ENCODE measurements at places on chromosomes 5 and 9.

- no peak for DNase-seq
Measured at GRCh38 chr5:139014726-139015125, 139.6 kb upstream of the LRRTM2 start.

- DNase-seq: peak; percentile 30
Measured at GRCh38 chr5:131224387-131225201, 39.3 kb upstream of the CDC42SE2 start.

DNA sequence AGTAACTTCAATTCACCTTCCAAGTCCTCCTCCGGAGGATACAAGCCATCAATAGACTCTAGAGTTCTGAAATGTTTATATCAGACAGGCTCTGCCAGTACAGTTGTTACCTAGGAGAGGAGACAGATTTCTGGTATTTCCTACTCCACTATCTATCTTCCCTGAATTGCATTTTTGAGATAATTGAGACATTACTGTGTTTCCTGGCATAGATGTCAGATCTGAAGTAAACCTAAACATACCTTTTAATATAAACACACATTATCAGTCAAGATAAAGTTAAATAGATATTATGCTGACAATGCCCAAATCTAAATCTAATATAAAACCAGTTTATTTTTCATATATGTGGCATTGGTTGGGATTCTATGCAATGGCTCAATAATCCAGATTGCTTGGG is 8.2 kb upstream of the TYRP1 start:
- DNase-seq: no peak

DNA sequence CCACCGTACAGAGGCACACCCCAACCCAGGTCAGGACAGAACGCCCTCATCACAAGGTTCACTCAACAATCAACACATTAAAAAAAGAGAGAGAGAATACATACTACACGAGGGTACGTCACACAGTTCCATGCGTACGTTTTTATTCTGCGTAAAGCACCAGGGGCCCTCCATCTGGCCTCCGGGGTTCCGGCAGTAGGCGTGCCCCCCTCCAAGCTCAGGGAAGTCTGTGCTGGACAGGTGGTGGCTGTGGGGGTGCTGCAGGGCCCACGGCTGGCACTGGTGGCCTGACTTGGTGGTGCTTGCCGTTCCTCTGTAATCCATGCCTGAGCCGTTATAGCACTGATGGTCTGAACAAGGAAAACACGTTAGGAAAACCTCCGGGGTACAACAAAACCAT is 219.2 kb downstream of the ROR2 start:
- no peak for DNase-seq

DNA sequence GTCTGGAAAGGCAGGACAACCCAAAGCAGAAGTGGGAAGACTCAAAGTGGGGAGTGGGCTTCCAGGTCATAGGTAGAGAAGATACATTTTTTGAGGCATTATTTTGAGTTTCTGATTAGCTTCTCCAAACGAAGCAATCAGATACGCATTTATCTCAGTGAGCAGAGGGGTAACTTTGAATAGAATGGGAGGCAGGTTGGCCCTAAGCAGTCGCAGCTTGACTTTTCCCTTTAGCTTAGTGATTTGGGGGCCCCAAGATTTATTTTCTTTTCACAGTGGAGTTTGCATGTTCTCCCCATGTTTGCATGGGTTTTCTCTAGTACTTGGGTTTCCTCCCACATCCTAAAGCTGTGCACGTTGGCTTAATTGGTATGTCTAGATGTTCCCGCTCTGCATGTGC is 401.9 kb downstream of the ARRDC3 start:
- DNase-seq: no peak

DNA sequence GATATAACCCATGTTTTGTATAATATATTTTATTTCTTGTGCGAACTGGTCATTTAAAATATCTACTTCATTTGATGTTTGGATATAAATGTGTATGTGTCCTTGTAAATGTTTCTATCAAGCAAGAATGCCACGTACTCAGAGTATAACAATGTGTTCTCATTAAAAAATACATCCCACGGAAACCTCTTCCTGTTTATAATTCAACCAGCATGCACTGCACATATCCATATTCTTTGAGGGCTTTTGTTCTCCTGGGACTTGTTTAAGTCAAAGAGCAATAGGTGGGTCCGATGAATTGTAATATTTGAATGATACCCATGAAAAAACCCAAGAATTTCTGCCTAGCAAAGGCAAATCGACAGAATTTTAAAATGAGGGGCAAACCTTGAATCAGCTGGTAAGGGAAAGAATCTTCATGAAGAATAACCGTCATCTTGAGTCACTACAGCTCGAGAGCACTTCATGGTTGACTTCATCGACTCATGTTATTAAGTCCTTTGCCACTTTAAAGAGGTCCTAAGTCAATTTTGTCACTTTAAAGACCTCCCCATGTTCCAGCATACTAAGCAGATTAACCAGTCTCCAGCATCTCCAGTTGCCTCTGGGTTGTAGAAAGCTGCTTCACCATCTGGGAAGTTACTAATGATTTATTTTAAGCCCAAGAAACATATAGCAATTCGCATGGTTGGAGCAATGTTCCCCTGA is 80.6 kb downstream of the NPR3 start:
- DNase-seq: no peak

GRCh38 chr5:95731571-95732554 is 727 bp downstream of the RHOBTB3 start:
- DNase-seq: peak; percentile 47

- no peak for DNase-seq
Measured at GRCh38 chr9:9747787-9748186, 865.0 kb downstream of the PTPRD start.

- DNase-seq: no peak
Measured at GRCh38 chr9:115781070-115781736, 372.4 kb upstream of the PAPPA start.

GRCh38 chr5:75909223-75909622 is 174.0 kb upstream of the SV2C start:
- no peak for DNase-seq
